G401 (cell line): ENCODE measurements at places on chromosomes 4 and X. TPM values are rescaled to one million over a fixed set of nuclear protein-coding genes. Genes with fewer than 3 reads are reported as not detected.
A peak's percentile ranks its signal among the peaks of the same experiment; 100 is the strongest.

DNA sequence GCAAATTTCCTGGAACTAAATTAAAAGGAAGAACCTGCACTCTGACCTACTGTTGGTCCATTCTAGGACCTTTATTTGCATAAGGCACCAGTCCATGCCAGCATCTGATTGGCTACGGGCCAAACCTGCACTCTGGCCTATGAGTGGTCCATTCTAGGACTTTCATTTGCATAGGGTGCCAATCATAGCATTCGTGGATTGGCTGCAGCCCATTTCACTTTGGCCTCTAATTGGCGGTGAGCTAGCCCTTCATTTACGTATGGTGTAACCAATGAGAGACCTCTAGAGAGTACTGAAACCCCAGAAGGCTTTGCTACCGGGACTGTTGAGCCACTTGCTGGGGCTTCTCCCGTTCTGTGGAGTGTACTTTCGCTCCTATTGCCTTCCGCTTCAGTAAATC is 6.1 kb upstream of the RNF175 start:
- no peak for DNase-seq

The CYTL1 gene
- total RNA-seq = not detected in 2 replicates

GRCh38 chr4:139913995-139914598 is 239.9 kb downstream of the MAML3 start:
- DNase-seq = no peak

DNA sequence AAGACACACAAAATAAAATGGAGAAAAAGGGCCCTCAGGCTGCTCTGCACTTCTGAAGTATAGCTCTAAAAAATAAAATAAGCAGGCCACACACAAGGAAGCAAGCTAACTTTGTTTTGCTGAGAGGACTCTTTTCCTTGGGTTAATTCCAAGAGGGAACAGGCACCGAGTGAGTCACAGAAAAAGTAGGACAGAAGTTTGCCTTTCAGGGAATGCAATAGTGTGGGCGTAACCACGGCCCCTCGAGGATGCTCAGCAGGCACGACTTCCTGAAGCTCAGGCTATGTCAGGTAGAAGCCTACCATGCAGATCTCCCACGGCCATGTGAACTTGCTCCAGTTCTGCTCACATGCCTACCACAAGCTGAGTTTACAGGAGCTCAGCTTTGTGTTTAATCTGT is 22.1 kb downstream of the PPP1R2C start:
- no peak for DNase-seq

- no peak for DNase-seq
Observed at GRCh38 chrX:13685126-13685763, 3.7 kb upstream of the RAB9A start.

DNA sequence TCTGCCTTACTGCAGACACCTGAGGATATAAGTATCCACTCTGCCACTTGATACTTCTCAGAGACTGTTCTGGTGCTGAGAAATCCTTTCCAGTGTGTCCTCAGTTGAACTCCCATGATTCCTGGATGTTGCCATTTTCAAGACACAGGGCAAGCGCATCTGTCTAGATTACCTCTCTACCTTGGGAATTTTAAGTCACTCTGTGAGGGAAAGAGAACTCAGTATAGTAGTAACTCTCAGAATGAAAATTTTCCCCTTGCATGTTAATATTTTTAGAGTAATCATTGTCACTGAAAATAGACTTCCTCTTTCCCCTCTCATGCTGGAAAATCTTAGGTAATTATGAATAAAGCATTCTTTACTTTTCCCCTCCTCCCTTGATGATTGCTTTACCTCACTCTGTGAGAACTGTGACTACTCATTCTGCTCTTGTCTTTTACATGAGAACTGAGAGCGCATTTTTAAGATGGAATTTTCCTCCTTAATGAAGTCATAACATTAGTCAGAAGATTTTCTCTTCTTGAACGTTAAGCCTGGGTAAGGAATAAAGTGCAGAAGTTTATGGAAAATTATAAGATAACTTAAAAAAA is 45.0 kb downstream of the TET2 start:
- peak; percentile 27 for DNase-seq

DNA sequence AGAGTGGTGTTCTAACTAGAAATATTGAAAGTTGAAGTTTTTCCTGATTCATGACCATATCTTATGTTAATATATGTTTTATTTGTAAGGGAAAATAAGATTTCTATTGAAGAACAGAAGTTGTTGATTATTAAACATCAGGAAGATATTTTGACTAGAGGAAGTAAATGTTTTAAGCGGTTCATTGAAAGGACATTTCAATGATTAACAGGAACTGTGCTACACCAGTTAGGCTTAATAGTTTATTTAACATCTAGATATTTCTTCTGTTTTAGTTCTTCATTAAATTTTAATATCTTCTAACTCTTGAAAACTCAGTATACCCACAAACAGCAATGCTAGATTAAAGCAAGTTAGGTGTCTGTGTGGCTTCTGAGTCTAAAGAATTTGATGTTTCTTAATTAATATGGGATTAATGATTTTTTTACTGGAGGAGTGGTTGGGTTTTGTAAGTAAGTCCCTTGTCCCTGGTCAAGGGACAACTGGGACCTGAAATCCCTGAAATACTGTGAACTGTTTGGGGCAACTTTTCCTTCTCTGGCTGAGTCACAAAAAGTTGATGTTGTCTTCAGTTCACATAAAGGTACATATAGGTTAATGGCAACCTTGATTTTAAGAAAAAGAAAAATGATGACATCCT is 42.9 kb upstream of the CYP4V2 start:
- DNase-seq = no peak
